MM.1S (cell line): ENCODE measurements at places on chromosomes 3 and 15.
A peak's percentile ranks its signal among the peaks of the same experiment; 100 is the strongest.

- no peak for DNase-seq
Observed at GRCh38 chr3:11423868-11424267, 151.7 kb downstream of the ATG7 start.

DNA sequence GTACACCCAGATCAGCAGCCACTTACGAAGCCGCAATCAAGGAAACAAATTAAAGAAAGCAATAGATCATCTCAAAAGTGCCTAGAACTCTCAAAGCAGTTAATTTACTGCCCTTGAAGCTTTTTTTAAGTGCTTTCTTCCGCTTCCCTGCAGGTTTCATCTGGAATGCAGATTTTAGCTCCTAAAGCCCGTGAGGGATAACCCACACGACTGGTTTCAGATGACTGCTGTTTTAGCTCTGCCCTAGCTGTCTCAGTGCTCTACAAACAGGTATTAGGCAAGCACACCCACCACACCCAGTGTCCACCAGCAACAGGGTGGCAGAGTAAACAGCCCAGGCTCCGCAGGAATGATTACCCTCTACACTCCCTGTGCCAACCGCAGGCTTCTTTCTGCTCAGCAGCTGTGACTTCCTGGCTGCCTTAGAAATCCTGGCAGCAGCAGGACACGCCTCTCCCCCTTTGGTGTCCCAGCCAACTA lies 126.0 kb downstream of the FMN1 start:
- peak; percentile 71 for DNase-seq

DNA sequence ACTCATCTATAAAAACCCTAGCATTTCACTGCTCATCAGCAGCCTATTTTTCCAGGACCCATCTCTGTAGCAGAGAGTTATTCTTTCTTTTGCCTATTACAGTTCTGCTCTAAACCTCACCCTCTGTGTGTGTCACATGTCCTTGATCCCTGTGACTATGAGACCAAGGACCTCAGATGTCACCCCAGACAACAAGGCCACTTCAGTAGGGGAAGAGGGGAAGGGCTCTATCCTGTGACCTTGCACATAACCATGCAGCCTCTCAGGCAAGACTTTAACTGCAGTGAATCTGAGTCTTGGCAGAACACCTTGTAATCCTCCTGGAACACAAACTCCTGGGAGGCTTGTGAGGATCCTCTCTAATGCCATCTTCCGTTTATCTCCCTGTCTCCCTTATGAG lies 4.4 kb upstream of the ZNF589 start:
- DNase-seq, result no peak

DNA sequence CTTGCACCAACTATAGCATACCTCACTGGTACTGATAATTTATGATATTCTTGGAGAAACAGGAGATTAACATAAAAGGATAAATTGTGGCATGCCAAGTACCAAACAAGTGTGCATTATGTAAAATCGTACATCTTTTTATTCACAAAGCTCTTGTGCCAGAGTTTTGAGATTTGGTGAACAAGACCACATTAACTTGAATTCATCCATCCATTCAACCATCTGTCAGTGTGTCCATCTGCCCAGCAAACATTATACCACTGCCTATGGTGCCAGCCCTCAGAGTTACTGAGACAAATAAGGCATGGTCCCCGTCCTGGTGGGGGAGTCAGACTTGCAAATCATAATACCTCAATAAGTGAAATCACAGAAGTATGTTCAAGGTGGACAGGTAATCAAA lies 17.0 kb upstream of the NEO1 start:
- DNase-seq, result no peak

- no peak for DNase-seq
Observed at GRCh38 chr15:71476823-71477222, 333.5 kb upstream of the NR2E3 start.

DNA sequence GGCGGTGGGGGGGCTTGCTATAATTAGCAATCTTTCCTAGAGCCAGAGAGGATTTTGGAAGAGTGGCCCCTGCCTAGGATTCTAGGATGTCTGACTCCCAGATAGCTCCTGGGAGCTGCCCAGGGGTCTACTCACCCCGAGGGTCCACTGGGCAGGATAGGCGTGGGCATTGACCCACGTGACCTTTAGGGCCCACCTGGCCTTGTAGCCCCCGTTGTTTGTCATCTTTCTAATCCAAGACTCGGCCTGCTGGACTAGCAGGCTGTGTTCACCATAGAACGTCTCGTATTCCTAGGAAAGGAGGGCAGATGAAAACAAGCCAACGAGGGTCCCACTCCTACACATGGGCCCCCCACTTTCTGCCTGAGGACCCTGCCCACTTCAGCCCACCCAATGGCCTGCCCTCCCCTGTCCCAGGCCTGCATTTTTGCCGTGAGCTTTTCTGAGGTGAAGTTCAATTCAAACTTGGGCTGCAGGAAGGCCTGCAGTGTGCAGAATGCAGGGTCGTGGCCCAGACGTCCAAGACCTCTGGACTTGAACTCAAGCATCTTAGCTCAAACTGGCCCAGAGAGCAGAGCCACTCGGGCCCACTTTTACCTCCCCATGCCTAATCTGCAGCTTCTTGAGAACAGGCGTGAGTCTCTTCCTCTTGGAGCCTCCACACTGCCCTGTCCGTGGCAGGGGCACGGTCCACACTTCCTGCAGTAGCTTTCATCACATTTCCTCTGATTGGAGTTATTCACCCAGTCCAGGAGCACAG lies 41.5 kb downstream of the MUC4 start:
- no peak for DNase-seq
